Vagina (tissue), 2 donors: ENCODE measurements at places on chromosomes 13 and 19.

GRCh38 chr13:76992548-76993001, 694 bp downstream of the CLN5 start:
- DNase-seq, result no peak

- no peak for DNase-seq
These were observed 1071.9 kb upstream of the ATXN8OS start for GRCh38 chr13:69035771-69036170.

GRCh38 chr19:44401139-44402115, at the start of gene ZNF285:
Gene ZNF285, minus strand, starts transcription at chr19:44401608. Its CDS starts 4,395 bp downstream, at chr19:44397213.
- DNase-seq, result no peak

DNA sequence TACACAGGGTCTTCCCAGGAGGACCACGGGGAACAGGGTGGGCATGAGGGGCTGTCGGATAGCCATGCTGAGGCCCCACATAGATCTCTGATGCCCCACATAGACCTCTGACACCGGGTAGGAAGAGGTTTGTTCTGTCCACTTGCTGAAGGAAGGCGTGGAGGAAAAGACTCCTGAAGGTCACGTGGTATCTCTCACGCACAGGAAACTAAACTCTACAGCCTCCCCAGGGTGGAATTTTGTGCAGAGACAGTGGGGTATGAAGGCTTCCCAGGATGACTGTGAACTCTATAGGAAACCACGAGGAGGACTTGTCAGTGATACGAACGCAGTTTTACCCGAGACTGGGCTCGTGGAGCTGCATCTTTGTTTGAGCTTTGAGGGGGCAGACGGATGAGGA, 2.8 kb downstream of the EVI5L start:
- no peak for DNase-seq

GRCh38 chr13:107518292-107518691, 697.0 kb downstream of the LIG4 start:
- DNase-seq, result no peak

- DNase-seq, result no peak
These were observed 3.5 kb downstream of the RASA3 start for GRCh38 chr13:114128624-114129522.

- peak; percentile 93 for DNase-seq
These were observed 109.8 kb downstream of the KL start for GRCh38 chr13:33125821-33126570.

- no peak for DNase-seq
These were observed 27.7 kb upstream of the MCF2L start for GRCh38 chr13:112941349-112941748.

- DNase-seq, result no peak
These were observed 23.4 kb downstream of the ZNF507 start for GRCh38 chr19:32368787-32369186.

DNA sequence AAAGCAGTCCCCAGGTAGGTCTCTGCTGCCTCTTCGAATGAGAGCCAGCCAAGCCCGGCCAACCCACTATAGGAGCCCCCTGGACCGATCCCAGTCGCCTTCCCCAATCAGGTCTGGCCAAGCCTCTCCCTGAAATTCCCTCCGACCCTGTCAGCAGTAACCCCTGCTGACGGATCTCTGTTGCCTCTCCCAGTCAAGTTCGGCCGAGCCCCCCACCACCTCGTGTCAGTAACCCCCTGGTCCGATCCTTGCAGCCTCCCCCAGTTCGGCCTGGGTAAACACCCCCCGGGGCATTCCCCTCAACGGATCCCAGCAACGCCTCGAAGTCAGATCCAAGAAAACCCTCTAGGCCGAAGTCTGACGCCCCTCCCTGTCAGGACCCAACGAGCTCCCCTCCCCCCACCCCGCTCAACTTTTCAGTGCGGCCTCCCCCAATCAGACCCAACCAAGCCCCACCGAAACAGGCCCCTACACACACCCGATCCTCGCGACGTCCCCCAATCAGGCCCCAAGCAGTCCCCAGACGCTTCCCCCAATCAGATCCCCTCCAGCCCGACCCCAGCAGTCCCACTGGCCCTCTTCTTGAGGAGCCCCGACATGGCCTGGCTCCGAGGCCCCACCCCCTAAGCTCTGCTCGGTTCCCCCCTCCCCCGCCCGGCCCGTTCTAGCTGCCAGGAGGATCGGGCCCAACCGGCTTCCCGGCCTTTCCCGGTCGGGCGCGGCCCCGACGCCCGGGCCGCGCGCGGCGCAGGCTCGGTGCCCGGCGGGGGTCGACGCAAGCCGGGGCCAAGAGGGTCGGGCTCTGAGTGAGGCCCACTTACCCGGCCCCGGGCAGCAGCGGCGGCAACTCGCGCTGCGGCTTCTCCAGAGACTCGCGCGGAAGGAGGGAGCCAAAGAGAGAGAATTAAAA, 1.8 kb downstream of the TNPO2 start:
- no peak for DNase-seq

DNA sequence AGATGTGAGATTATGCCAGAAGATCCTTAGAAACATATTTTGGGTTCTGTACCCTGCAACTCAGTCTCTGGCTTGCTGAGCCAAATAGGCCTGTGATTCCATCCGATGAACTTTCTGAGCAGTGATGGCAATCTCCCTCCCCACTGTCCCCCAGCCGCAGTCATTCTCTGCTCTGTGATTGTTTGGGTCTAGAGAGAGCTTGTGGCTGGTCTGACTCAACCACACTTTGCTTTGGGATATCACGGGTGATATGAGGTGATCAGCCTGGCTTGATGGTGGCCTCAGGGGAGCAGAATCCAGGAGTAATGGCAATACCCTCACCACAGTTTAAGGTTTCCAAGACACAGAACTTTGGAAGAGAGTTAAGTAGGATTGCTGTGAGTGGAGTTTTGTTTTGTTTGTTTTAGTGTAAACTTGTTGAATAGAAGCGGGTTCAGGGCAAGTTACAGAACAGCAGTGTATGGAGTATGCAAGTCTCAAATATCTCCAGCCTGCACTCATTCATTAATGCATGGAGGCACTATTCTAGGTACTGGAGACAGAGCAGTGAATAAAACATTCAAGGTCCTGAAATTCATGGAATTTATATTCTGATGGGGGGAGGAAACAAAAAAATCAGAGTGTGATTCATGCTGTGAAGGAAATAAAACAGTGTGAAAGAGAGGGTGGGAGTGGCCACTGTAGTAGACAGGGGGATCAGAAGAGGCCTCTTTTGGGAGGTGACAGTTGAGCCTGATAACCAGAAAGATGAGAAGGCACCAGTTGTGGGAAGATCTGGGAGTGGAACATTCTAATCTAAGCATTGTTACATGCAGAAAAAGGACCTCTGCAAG, 5.3 kb downstream of the SAMD4B start:
- no peak for DNase-seq

DNA sequence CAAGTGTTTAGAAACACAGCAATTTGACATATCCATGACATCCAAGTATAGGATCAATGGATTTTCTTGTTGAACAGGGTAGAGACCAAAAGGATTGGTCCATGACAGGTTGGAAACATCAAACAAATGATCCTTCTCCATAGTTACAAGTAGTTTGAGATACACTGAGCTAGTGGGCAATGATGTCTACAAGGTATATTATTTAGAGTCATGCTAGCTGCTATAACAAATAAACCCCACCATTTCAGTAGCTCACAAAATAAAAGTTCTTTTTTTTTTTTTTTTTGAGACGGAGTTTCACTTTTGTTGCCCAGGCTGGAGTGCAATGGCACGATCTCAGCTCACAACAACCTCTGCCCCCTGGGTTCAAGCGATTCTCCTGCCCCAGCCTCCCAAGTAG, 4.9 kb upstream of the HAUS5 start:
- no peak for DNase-seq

- DNase-seq, result no peak
These were observed 62.6 kb downstream of the KDM4B start for GRCh38 chr19:5031231-5032100.

DNA sequence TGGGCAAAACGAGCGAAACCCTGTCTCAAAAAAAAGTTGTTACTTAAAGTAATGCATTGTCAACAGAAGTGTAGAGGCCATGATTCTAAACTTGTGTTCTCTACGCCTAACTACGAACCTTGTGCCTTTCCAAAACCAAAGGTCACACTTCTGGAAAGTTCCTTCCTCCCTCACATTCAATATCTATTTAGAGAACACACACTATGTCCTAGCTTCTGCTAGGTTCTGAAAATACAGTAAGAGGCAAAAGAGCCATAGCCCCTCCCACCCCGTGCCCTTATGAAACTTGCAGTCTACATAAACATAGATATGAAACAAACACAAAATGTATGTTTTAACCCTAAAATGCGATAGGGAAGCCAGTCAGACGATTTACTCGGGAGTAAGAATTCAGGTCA, 36.4 kb downstream of the RNF6 start:
- DNase-seq, result no peak

DNA sequence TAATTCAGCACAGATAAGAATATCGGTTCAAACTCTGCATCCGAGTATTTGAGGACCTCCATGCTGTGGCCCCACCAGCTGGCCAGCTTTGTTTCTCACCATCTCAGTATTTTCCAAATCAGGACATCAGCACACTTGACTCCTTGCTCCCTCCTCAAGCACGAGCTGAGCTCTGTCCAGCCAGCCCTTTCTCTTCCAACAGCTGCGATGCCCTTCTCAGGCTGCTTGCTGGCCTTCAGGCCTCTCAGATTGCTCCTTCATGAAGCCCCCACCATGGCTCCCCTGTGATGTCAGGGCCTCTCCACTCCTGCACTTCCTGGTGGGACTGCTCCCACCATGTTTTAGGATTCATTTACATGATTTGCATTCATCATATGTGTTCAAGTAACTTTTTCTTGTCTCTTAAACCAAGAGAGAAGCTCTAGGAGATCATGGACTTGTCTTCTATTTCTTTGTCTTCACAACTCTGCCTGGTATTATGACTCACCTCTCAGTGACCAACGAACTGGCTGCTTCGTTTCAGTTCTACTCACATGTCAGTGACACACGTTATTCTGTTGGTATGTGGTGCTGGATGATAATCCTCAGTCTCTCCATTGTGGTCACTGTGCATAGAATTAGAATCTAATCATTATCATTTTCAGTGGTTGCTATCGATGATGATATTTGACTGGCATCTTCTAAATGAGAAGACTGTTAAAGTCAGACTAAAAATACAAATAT, 471.7 kb downstream of the EFNB2 start:
- DNase-seq, result no peak

DNA sequence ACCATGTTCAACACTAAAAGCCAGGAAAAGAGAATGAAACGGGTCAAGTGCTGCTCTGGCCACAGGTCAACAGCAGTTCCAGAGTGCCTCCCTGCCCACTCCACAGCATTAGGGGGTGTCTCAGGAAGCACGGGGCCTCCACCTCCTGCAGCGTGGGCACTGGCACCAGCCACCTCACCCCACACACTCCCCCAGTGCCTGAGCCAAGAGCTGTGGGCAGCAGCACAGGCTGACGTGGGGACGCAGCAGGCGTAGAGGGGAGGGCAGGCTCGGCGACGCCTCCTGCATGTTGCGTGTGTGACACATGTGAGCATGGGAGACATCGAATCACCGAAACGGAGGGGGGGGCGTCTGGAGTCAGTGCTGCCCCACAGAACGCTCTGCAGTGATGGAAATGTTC, 21.4 kb upstream of the TMEM160 start:
- no peak for DNase-seq

GRCh38 chr19:53958823-53959757, 3.6 kb upstream of the CACNG8 start:
- no peak for DNase-seq

DNA sequence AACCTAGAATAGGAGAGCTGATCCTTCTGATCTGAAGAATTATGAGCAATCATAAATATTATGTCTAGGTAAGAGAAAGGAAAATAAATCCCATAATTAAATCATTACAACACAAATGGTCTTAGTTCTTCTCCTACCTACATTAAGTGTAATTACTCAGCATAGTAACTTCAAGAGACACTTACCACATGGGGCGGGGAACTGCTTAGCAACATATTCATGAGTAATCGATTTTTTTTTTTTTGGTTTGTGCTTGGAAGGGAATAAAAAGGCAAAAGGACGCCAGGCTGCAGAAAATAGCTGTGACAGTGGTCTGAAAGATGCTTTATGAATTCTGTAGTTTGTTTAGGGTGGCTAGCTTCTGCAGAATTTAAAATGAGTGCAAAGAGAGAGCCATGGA, 103.3 kb upstream of the HTR2A start:
- DNase-seq, result no peak

- DNase-seq, result no peak
These were observed 30.9 kb upstream of the MED4 start for GRCh38 chr13:48125794-48126228.

- no peak for DNase-seq
These were observed 166.8 kb downstream of the MAB21L1 start for GRCh38 chr13:35309706-35310105.

- no peak for DNase-seq
These were observed 1617.6 kb upstream of the SLC10A2 start for GRCh38 chr13:104683789-104684188.

- DNase-seq, result no peak
These were observed 4.3 kb downstream of the SPHK2 start for GRCh38 chr19:48623556-48624066.

DNA sequence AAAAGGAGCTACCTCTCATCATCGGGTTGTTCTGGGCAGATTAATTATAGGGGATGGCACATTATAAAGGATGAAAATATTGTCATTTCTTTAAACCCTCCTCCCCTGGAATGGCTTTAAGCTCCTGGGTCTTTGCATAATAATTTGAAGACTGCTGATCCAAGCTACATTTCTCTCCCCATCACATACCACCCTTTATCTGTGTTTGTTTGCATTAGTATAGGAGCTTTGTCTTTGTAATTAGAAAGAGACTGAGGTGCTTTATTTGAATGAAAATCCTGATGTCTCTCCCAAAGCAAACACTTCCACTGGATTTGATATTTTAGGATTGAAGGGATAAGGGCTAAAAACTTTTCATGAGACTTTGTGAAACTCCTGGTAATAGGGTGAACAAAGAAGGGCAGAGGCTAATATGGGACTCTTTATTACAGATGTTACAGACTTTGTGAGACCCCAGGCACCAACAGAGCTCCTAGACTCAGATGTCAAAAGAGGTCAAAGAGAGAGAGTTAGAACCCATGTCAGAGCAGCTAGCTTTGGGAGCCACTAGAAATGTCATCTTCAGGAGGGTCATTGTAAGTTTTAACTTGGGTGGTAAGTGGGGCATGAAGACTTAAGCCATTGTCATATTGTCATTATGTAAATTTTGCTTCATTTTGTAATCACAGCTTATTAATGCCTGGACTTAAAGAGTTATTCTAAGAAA, 75.3 kb upstream of the RXFP2 start:
- DNase-seq, result no peak

DNA sequence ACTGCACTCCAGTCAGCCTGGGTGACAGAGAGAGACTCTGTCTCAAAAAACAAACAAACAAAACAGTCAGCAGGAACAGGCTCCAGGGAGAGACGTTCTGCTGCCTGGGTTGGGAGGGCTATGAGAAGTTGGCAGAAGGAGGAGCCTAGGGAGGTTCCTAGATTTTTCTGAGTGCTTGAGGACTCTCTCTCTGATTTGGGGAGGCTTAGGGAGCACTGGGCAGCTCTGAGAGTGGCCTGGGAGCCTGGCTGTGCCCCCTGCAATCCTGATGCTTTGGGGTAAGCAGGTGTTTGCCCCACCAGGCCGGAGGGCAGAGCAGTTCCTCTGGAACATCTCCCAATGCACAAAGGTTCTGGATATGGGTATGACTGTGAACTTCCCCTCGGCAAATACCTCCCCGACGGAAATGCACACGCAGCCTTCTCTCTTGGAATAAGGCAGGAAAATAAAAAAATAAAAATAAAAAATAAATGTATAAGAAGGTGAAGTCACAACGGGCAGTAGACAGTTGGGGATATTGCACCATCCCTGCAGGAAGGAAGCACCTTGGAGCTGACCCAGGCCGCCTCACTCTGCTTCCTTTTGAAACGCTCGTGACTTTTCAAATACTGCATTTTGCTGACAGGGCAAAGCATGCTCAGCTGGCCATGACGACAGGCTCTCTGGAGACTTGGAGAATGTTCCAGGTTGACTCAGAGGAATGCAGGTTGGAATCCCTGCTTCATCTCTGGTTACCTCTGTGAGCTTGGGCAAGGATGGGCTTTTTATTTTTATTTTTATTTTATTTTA, 26.5 kb upstream of the HOMER3 start:
- no peak for DNase-seq
